ENCODE measurements at places on chromosomes 7 and 10. TPM values are rescaled to one million over a fixed set of nuclear protein-coding genes. Genes with fewer than 3 reads are reported as not detected.
A peak's percentile ranks its signal among the peaks of the same experiment; 100 is the strongest.

DNA sequence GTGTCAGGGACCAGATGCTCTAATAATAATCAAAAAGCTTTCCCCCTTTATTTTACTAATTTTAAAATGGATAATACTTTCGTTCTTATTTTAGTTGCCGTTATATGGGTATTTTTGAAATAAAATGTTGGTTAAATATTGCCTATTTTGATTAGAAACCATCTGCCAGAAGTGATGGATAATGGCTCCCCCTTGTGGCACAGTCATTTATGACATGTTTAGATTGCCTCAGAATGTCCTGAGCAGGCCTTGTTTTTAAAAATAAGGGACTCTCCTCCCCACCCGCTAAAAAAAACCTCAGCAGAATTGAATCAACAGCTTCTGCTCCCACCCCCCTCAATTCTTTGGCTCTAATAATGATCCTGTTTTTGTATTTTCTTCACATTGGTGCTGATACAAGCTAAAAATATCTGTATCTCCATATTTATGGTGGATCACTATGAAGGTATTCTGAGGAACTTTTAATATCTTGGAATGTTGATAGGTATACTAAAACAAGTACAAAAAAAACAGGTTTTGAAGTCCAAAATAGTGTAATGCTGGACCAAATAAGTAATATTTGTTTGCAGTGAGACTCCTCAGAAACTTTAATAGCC is 38.8 kb downstream of the TMEM60 start:
- no peaks in the 10 kb centered on the region for H3K36me3 ChIP-seq
- no peak overlapping the region for H3K27ac ChIP-seq
- peaks cover 6% of the 10 kb centered on the region for H3K4me1 ChIP-seq
- H3K4me3 ChIP-seq: no peak overlapping the region
- no peak for DNase-seq

DNA sequence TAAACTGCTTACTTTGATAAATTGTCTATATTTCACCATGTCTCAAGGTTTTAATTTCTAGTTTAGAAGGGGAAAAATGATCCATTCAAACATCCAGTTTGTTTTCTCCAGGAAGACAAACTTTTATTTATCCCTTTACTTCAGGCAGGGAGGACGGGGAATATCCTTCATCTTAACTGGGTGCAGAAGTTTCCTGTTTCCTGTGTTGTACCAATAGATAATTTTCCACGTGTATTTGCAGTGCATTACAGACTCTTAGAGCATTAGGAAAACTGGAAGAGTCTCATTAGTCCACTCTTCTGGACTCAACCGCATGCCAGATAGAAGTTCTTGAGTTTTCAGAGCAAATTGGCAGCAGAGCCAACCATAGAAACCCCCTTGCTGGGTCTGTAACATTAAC is 39.4 kb upstream of the PIP4K2A start:
- no peaks in the 10 kb centered on the region for H3K27me3 ChIP-seq
- no peak for DNase-seq
- no peaks in the 10 kb centered on the region for H3K36me3 ChIP-seq
- peaks cover 6% of the 10 kb centered on the region for H3K4me1 ChIP-seq
- no peak overlapping the region for H3K27ac ChIP-seq

DNA sequence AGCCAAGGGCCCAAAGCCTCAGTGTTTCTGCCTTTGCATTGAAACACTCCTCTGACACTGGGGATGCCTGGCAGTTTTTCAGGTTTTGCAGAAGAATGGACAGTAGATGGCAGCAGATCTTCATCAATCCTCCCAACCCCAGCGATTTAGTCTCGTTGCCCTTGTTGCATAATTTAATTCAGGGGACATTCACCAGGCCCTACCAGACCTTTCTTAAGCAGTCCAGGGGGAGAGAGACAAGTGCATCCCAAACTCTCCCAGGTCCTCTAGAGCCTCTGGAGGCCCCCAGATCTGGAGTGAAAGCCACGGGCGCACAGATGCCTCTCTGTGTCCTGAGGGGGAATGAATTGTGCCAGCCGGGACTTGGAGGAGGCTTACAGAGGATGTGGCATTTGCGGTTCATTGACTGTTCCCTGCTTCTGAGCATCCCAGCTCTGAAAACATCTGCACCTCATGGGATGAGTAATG is 29.6 kb downstream of the MINDY4 start:
- H3K36me3 ChIP-seq: no peaks in the 10 kb centered on the region
- DNase-seq: no peak
- no peaks in the 10 kb centered on the region for H3K27me3 ChIP-seq
- peaks cover 60% of the 10 kb centered on the region for H3K4me1 ChIP-seq
- no peak overlapping the region for H3K4me3 ChIP-seq
- peak overlapping the region; percentile 22 for H3K27ac ChIP-seq

GRCh38 chr7:111740942-111741341 is 178.7 kb upstream of the IMMP2L start:
- no peaks in the 10 kb centered on the region for H3K27me3 ChIP-seq

- no peaks in the 10 kb centered on the region for H3K27me3 ChIP-seq
- H3K4me1 ChIP-seq: no peaks in the 10 kb centered on the region
- H3K4me3 ChIP-seq: no peak overlapping the region
- DNase-seq: no peak
- no peaks in the 10 kb centered on the region for H3K36me3 ChIP-seq
Observed at GRCh38 chr10:114034923-114035645, 8.6 kb upstream of the ADRB1 start.

The COBL gene
- total RNA-seq: 82.1 TPM

GRCh38 chr10:53387562-53387961 is 615.0 kb upstream of the MBL2 start:
- no peak overlapping the region for H3K4me3 ChIP-seq
- no peak overlapping the region for H3K27ac ChIP-seq
- no peaks in the 10 kb centered on the region for H3K36me3 ChIP-seq

DNA sequence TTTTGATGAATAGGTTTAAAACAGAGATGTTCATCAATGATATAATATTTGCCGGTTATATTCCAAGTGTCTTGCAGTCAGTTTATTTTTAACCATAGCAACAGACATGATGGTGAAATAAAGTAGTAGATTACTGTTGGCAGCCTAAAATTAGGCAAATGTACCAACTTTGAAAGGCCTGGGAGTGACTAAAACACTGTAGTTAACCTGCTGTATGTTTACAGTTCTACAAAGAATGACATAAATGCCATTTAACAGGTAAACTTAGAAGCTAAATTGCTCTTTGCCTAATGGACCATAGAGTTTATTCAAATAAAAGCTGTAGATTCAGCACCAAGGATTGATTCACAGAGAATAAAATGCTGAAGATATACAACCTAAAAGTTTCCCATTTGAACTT is 64.1 kb downstream of the PHTF2 start:
- H3K4me3 ChIP-seq: no peak overlapping the region
- DNase-seq: no peak
- H3K27me3 ChIP-seq: no peaks in the 10 kb centered on the region
- H3K4me1 ChIP-seq: peaks cover 8% of the 10 kb centered on the region
- H3K36me3 ChIP-seq: no peaks in the 10 kb centered on the region

DNA sequence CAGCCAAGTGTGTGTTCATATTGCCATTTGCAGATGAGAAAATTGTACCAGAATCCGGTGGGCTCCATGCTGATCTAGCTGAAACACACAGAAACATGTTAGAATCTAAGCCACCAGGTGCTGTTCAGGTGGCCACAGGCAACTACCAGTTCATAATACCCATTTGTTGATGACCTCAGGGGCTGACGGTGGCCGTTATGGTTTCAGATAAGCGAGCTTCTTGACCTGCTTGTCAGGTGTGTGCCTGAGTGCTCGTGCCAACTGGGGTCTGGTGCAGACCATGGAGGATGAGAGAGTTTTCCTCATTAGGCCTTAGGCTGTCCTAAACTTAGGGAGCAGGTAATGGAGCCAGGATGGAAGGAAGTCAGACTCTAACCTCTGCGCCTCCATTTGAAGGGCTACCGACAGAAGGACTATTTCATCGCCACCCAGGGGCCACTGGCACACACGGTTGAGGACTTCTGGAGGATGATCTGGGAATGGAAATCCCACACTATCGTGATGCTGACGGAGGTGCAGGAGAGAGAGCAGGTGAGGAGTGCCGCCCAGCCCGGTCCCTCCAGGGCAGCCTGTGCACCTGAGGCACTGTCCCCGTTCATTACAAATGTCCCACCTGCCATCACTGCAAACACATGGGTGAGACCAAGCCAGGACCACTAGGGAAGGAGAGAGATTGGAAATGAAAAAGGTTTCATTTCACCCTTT is 53.1 kb downstream of the MKI67 start:
- H3K4me3 ChIP-seq: no peak overlapping the region
- peaks cover 4% of the 10 kb centered on the region for H3K4me1 ChIP-seq
- no peaks in the 10 kb centered on the region for H3K27me3 ChIP-seq
- H3K36me3 ChIP-seq: peaks cover 98% of the 10 kb centered on the region
- DNase-seq: no peak

The AKR1C1 gene
- total RNA-seq: 10.3 TPM

DNA sequence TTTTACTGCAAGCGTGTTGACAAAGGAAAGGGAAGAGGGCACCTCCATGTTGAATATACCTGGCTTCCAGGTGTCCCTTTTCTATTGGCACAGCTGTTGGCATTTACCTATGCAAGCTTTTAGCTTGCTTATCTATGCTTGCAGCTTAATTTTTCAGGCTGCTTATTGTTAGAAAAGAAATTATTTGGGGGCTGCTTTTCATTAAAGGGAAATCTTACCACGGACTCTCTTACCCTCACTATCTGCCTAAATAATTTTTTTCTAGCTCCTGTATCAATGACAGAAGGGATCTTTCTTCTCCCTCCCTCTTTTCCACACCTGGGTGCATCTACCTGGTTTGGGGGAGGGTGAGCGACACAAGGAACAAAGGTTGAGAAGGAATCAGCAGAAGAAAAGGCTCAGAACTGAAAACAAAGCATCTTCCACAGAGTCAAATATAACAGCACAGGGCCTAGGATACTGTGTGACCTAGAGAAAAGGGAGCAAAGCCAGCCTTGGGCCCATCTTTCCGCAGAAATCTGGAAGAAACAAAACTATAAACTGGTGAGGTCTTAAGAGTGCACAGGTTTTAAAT is 15.2 kb upstream of the GJC3 start:
- no peak for DNase-seq
- no peak overlapping the region for H3K4me3 ChIP-seq
- no peaks in the 10 kb centered on the region for H3K4me1 ChIP-seq
- H3K27me3 ChIP-seq: peaks cover 6% of the 10 kb centered on the region
- H3K36me3 ChIP-seq: no peaks in the 10 kb centered on the region

GRCh38 chr7:23893176-23893941 is 183.3 kb downstream of the STK31 start:
- no peaks in the 10 kb centered on the region for H3K4me1 ChIP-seq
- H3K4me3 ChIP-seq: no peak overlapping the region
- no peak overlapping the region for H3K27ac ChIP-seq
- H3K27me3 ChIP-seq: peaks cover 4% of the 10 kb centered on the region
- no peaks in the 10 kb centered on the region for H3K36me3 ChIP-seq

The IKZF1 gene
- total RNA-seq: 2.8 TPM

- H3K27me3 ChIP-seq: no peaks in the 10 kb centered on the region
- peak overlapping the region; percentile 26 for H3K27ac ChIP-seq
- no peak for DNase-seq
- no peak overlapping the region for H3K4me3 ChIP-seq
- H3K4me1 ChIP-seq: peaks cover 3% of the 10 kb centered on the region
- H3K36me3 ChIP-seq: peaks cover 3% of the 10 kb centered on the region
Observed at GRCh38 chr10:121921238-121921931, 6.4 kb downstream of the ATE1 start.

The OR2A5 gene
- not detected for total RNA-seq

GRCh38 chr7:57412618-57413017 is 37.4 kb upstream of the ZNF716 start:
- H3K27ac ChIP-seq: no peak overlapping the region
- H3K27me3 ChIP-seq: no peaks in the 10 kb centered on the region
- H3K4me1 ChIP-seq: no peaks in the 10 kb centered on the region

- H3K36me3 ChIP-seq: no peaks in the 10 kb centered on the region
- no peaks in the 10 kb centered on the region for H3K4me1 ChIP-seq
- H3K4me3 ChIP-seq: no peak overlapping the region
- H3K27ac ChIP-seq: no peak overlapping the region
- DNase-seq: no peak
Observed at GRCh38 chr7:36847946-36848345, 123.7 kb upstream of the AOAH start.

GRCh38 chr7:140475747-140476333 is 3.5 kb downstream of the MKRN1 start:
- H3K36me3 ChIP-seq: peaks cover under 1% of the 10 kb centered on the region
- H3K27me3 ChIP-seq: no peaks in the 10 kb centered on the region
- no peak overlapping the region for H3K27ac ChIP-seq
- H3K4me1 ChIP-seq: peaks cover 26% of the 10 kb centered on the region

GRCh38 chr10:134247-135131 is 766 bp upstream of the ZMYND11 start:
- H3K27me3 ChIP-seq: no peaks in the 10 kb centered on the region
- peaks cover 39% of the 10 kb centered on the region for H3K4me1 ChIP-seq
- H3K36me3 ChIP-seq: no peaks in the 10 kb centered on the region

- H3K27me3 ChIP-seq: no peaks in the 10 kb centered on the region
- no peak overlapping the region for H3K4me3 ChIP-seq
- no peaks in the 10 kb centered on the region for H3K4me1 ChIP-seq
- H3K36me3 ChIP-seq: no peaks in the 10 kb centered on the region
Observed at GRCh38 chr10:28730031-28730778, 52.9 kb downstream of the BAMBI start.

- H3K36me3 ChIP-seq: no peaks in the 10 kb centered on the region
- no peaks in the 10 kb centered on the region for H3K27me3 ChIP-seq
- DNase-seq: no peak
- no peak overlapping the region for H3K27ac ChIP-seq
- peaks cover 8% of the 10 kb centered on the region for H3K4me1 ChIP-seq
- H3K4me3 ChIP-seq: no peak overlapping the region
Observed at GRCh38 chr10:6013413-6014192, 36.3 kb upstream of the IL15RA start.

- DNase-seq: no peak
- no peak overlapping the region for H3K4me3 ChIP-seq
- no peaks in the 10 kb centered on the region for H3K36me3 ChIP-seq
Observed at GRCh38 chr7:41763626-41764025, 60.7 kb upstream of the INHBA start.

The PDSS1 gene
- 4.8 TPM for total RNA-seq

The MBLAC1 gene
- total RNA-seq: 2.1 TPM

Data from heart right ventricle (tissue), 16 donors.